ENCODE measurements at places on chromosomes 1 and 21. TPM values are rescaled to one million over a fixed set of nuclear protein-coding genes. Genes with fewer than 3 reads are reported as not detected.
A peak's percentile ranks its signal among the peaks of the same experiment; 100 is the strongest.

F13B gene
- total RNA-seq, result not detected

GRCh38 chr1:60963167-60963940 is 119.0 kb upstream of the NFIA start:
- no peak for DNase-seq

HSPB7 gene
- 802 TPM for total RNA-seq

GRCh38 chr1:92376345-92376744 is 77.5 kb downstream of the RPAP2 start:
- no peak for DNase-seq

DNA sequence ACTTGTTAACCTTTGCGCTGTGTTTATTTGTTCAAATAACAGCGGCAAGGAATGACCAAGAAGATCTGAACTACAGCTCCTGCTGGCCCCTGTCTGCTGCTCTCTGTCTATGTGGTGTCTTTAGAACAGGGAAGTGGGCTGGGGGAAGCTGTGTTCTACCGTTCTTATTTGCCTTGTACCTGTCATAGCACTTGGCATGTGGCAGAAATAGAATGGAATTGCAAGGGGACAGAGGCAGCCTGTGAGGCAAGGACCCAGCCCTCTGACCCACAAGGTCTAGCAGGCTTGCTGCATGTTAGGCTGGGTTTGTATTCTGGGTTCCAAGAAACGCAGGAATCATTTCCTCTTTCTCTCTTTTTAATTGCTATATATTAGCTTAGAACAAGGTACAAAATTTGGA is 20.7 kb downstream of the HMGCS2 start:
- DNase-seq, result no peak

DNA sequence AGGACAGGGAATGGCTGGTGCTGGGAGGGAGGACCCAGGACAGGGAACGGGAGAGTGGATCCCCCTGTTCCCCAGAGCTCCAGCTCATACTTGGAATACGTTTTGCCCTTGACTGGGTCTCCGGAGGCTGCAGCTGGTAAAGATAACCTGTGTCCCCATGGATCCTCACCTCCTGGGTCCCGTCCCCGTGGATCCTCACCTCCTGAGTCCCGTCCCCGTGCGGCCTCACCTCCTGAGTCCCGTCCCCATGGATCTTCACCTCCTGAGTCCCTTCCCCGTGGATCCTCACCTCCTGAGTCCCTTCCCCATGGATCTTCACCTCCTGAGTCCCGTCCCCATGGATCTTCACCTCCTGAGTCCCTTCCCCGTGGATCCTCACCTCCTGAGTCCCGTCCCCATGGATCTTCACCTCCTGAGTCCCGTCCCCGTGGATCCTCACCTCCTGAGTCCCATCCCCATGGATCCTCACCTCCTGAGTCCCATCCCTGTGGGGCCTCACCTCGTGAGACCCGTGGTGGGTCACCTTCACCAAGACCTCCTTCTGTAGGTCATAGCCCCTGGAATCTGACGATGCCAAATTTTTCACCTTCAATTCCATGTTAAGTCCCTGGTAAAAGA is 61.4 kb downstream of the SCCPDH start:
- no peak for DNase-seq

RHD gene
- total RNA-seq, result not detected

ZNF691 gene
- total RNA-seq, result 5.4 TPM

AMY1C gene
- total RNA-seq, result not detected

SH2D2A gene
- 2.7 TPM for total RNA-seq

CYP4A22 gene
- total RNA-seq, result 0.18 TPM

DNA sequence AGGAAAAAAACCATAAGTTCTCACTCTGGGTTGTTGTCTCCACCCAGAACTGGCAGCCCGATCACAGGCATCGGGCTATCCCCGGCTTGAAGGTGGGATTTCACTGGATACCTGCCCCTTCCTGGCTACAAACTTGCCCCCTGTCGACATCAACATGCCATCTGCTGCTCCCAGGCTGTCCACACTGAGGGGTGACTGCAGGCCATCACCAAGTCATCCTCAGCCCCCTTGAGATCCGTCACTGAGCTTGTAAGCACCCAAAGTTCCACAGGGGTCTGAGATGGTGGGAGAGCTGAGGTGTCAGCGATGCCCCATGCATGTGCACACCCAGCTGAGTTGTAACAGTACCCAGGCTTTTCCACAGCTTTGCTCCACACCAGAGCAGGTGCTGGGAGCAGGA is 211.0 kb downstream of the AMY1C start:
- DNase-seq, result no peak

KIF2C gene
- total RNA-seq, result 3.5 TPM

GRCh38 chr21:38931291-38931690 is 125.6 kb downstream of the ETS2 start:
- no peak for DNase-seq

DNA sequence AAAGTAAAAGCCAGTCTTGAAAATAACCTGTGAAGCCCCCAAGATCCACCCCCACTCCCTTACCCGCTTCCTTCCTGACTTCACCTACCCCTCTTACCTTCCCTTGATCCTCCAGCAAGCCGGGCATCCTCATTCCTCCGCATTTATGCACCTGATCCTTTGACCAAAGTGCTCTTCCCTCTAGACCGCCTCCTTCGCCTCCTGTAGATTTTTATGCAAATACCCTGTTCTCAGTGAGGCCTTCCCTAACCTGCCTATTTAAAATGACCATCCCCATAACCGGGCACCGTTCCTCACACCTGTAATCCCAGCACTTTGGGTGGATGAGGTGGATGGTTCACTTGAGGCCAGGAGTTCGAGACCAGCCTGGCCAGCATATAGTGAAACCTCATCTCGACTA is 1.1 kb upstream of the NENF start:
- DNase-seq, result no peak

NBPF26 gene
- total RNA-seq, result 51.3 TPM

FMN2 gene
- 1.1 TPM for total RNA-seq

DNA sequence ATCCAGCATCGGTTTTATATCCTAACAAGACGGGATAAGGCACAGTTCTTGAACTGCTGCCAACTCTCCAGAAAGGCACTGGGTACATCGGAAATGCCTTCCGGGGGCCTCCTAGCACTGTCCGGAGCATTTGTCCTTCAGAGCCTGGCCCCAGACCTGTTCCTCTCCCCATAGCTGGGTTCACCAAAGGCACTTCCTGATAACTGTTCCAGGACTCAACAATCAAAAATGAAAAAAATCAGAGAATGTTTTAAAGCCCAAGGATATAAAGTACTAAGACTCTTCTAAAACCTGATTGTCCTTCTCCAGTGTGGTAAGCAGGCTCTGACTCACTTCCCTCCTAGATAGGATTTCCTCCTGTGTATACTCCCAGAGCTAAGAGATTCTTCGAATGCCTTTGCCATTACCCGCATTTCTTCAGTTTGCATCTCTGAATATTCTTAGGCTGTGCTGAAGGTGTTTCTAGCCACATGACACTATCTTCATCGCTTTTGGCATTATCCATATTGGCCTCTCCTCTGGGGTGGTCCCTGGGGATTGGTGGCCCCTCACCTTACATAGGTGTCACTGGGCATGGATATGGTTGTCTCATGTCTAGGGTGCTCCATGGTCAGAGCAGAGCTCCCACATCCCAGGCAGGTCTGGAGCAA is 112.9 kb downstream of the ZBTB18 start:
- no peak for DNase-seq

S100A7 gene
- not detected for total RNA-seq

- DNase-seq, result no peak
These were observed 48.1 kb downstream of the ABCG1 start for GRCh38 chr21:42266971-42267556.

DNA sequence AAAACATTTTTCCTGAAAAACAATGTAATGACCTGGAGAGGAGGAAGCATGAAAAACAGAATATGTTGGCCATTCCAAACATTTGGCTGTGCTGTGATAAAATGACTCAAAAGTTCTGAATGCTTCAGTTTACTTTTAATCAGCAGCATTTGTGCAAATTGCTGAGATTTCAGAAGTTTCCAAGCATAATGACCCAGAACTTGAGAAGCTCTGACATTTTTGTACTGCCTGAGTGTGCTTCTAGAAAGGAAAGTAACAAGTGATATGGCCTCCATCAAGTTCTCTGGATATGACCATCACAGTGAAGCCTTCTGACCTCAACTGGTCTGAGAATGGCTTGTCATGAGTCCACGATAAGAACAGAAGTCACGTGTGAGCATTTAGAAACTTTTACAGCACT is 283.4 kb upstream of the ZRANB2 start:
- no peak for DNase-seq

DNA sequence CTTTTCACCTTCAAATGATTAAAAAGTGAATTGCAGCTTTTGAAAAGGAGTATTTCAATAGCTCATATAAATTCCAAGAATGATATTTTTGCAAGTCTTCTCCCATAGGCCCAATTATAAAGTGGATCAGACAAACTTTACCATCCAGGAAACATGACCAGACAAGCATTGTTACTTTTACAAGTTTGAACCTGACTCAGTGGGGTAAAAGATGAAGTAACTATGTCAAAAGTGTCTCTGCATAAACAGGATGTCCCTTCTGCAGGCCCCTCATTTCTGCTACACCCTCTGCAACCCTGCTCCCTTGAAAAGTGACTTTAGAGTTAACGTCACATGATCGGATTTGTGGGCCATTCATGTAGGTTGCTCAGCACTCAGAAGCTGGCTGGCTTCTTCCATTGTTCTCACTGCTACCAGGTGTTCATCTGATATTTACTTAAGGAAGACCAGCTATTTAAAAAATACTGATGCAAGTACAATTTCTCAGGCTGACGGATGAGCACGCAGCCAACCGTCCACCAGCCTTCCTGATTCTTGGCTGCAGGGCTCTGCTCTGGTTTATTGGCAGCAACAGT is 32.3 kb downstream of the URB1 start:
- no peak for DNase-seq

FMOD gene
- 204 TPM for total RNA-seq

CTBS gene
- 24.2 TPM for total RNA-seq

GRCh38 chr1:60427194-60427593 is 353.6 kb upstream of the C1orf87 start:
- DNase-seq, result no peak

GRCh38 chr1:33099290-33100118 is 18.6 kb downstream of the AZIN2 start:
- peak; percentile 77 for DNase-seq

- no peak for DNase-seq
These were observed 19.5 kb upstream of the RNF223 start for GRCh38 chr1:1093610-1093943.

GRCh38 chr21:24445517-24445916 is 1161.8 kb downstream of the MRPL39 start:
- no peak for DNase-seq

HTR1D gene
- total RNA-seq, result not detected

GRCh38 chr1:68409426-68409825 is 40.3 kb downstream of the RPE65 start:
- no peak for DNase-seq

DNA sequence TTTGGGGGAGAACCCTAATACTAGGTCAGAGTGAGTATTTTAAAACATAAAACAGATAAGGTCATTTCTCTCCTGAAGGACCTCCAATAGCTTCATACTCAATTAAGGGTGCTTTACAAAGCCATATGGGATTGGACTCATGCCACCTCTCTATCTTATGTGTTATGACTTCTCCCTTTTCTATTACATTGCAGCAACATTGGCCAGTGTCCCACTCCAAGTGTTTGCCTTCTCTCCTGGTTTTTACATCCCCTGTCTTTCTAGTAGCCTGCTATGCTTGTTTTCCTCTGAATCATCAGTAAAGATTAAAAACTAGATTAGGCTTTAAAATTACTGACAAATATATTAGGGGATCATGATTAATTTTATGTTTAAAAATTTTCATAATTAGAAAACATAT is 66.6 kb downstream of the SCMH1 start:
- no peak for DNase-seq

LRRC38 gene
- not detected for total RNA-seq

LCE1E gene
- total RNA-seq, result not detected

ADORA3 gene
- total RNA-seq, result 10.5 TPM

DDR2 gene
- 146 TPM for total RNA-seq

MINDY1 gene
- total RNA-seq, result 20.1 TPM

HSD3B1 gene
- total RNA-seq, result not detected

- DNase-seq, result no peak
These were observed 102.9 kb downstream of the EPB41 start for GRCh38 chr1:29017235-29017634.

- no peak for DNase-seq
These were observed 411.2 kb upstream of the USP24 start for GRCh38 chr1:55626326-55626725.

ETV3L gene
- total RNA-seq, result not detected

- DNase-seq, result no peak
These were observed 108.4 kb downstream of the ERG start for GRCh38 chr21:38389896-38390295.

FPGT gene
- total RNA-seq, result 16.4 TPM
